Activated CD8-positive, alpha-beta memory T cell treated with anti-CD3 and anti-CD28 coated beads for 48 hours (primary cell): ENCODE measurements at places on chromosomes 12 and 14.

DNA sequence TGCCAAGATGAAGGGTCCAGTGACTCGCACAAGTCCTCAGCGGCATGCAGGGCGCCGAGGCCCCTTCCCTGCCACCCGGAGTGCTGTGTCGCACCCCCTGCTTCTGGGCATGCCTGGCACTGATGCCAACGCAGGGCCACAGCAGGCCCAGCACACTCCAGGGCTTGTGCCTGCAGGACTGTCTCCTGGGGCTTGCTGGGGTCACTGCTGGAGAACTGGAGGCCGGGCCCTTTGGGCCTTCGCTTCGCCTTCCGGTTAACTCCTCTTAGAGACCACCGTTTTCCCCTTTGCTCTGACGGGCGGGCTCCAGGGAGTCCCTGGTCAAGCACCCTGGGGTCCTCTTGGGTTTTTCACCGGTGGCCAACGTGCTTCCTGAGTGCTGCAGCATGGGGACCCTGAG, 79.6 kb downstream of the WDR20 start:
- DNase-seq, result no peak

DNA sequence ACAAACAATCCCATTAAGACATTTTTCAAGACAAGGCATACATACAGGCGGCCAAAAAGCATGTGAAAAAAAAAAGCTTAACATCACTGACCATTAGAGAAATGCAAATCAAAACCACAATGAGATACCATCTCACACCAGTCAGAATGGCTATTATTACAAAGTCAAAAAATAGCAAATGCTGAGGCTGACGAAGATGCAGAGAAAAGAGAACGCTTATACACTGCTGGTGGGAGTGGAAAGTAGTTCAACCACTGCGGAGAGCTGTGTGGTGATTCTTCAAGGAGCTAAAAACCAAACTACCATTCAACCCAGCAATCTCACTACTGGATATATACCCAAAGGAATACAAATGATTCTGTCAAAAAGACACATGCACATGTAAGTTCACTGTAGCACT, 216.7 kb downstream of the FOXG1 start:
- no peak for DNase-seq

- no peak for DNase-seq
Measured at GRCh38 chr12:64083285-64084210, 138.5 kb downstream of the KICS2 start.

GRCh38 chr12:123971770-123972456, 718 bp downstream of the CCDC92 start:
- DNase-seq, result peak; percentile 12

- no peak for DNase-seq
Measured at GRCh38 chr14:69351911-69352310, 46.2 kb downstream of the ERH start.

DNA sequence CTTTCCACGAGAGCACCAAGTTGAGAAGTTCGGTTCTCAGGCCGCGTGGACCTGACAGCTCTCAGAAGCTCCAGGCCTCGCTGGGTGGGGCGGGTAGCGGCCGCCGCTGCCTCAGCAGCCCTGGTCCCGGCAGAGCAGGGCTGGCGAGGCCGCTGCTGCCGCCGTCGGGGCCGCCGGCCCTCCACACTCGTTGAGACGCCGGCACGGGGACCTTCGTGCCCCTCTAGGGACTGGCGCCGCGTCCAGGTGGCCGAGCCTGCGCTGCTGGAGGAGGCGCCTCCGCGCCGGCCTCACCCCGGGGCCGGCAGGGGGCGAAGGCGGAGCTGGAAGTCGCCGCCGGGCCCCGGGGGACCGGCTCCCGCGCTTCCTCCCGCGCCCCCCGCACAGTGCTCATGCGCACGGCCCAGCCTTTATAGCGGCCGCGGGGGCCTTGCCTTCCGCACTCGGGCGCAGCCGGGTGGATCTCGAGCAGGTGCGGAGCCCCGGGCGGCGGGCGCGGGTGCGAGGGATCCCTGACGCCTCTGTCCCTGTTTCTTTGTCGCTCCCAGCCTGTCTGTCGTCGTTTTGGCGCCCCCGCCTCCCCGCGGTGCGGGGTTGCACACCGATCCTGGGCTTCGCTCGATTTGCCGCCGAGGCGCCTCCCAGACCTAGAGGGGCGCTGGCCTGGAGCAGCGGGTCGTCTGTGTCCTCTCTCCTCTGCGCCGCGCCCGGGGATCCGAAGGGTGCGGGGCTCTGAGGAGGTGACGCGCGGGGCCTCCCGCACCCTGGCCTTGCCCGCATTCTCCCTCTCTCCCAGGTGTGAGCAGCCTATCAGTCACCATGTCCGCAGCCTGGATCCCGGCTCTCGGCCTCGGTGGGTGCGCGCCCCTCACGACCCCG, at the start of gene COCH:
TSS of gene COCH (plus strand) at position 440 of the 879 bp plus-strand sequence. CDS start at position 820, 380 bp downstream.
- no peak for DNase-seq
